ENCODE measurements at places on chromosomes 6 and 20. TPM values are rescaled to one million over a fixed set of nuclear protein-coding genes. Genes with fewer than 3 reads are reported as not detected.
A peak's percentile ranks its signal among the peaks of the same experiment; 100 is the strongest.

- DNase-seq = no peak
These were observed 1.2 kb downstream of the CDC40 start for GRCh38 chr6:110181131-110182030.

Gene DSP
- total RNA-seq = 167 TPM

Gene TRIM31
- not detected for total RNA-seq

DNA sequence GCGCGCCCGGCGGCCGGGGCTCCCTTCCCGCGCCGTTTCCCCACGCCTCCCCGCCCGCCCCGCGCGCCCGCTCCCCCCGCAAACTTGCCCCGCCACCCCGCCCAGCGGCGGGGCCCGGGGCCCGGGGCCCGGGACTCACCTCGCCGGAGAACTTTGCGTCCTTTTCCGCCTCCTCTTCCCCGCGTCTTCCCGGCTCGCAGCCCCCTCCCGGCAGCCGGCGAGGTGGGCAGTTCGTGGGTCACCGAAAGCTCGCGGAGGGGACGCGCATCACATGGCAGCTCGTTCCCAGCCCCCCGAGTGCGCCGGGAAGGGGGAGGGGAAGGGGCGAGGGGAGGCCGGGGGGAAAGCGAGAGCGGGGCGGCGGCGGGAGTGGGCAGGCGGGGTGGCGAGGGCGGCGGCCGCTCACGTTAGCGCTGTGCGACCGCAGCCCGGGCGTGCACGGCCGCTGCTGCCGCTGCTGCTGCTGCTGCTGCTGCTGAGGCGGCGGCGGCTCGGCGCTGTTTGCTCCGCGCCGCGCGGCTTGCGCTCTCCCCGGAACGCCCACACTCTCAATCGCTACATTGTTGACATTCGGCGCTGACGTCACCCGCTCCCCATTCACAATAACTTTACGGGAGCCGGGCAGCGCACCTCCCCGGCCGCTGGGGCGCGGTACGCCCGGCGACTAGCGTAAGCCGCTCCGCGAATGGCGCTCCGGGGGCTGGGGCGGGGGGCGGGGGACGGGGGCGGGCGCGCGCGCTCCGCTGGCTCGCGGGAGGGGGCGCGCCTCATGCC is at the start of gene BACH2:
Gene BACH2 (minus strand): TSS at position 503 of the 774 bp plus-strand sequence. CDS start 287,999 bp downstream, outside the sequence.
- peak; percentile 96 for DNase-seq

DNA sequence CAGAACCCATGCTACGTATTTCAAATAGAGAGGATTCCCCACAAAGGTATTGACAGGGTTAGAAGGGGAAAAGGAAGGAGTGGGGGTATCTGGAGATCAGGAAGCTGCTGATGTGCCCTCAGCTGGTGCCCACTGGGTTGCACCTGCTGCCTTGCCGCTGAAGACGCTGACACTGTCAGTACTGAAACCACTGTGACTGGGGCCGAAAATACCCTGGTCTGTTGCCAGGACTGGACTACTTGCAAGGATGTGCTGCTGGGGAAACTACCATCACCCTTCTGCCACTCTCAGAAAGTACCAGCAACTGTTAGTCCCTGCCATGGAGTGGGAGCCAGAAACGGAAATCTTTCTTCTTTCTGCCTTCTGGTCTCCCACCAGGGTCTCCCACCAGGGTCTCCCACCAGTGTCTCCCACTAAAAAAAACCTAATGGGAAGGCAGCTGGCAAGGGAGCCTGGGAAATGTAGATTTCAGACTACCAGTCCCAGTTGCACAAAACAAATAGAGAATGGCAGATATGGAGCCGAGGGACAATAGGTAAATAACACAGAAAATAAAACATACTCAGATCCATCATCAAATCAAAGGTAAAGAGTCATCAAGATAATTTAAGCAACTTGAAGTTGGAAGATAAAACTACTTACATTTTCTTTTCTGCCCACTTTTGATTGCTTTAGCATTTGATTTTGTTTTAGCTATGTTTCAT is 204.8 kb downstream of the TPBG start:
- DNase-seq = peak; percentile 53

DNA sequence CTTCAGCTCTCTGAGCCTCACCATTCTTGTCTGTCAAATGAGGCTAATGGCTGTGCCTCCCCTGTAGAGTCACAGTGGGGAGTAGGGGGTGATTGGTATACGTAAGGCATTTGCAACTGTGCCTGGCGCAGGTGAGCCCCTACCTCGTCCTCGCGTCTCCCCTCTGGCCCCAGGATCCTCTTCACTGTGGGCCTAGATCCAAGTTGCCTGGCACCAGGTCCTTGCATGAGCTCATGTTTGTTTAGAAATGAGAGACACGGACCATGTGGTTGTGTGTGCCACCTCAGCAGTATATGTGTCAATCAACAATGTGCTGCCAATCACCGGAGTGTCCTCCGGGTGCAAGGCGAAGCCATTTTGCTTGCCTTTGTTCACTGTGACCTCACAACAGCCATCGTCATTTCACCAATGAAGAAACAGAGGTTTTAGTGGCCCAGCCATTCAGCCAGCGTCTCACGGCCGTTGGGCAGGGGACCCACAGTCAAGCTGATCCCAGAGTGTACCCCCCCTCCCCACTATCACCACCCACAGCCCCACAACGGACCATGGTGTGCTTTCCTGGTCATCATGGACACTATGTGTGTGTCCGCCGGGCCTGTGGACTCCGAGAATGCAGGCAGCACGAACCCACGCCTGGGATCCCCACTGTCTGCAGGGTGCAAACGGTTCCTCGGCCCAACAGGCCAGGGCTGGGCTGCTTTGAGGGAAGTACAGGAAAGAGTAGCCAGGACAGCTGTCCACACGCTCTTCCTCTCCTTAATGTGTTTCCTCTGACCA is 35.9 kb upstream of the STX16 start:
- no peak for DNase-seq

DNA sequence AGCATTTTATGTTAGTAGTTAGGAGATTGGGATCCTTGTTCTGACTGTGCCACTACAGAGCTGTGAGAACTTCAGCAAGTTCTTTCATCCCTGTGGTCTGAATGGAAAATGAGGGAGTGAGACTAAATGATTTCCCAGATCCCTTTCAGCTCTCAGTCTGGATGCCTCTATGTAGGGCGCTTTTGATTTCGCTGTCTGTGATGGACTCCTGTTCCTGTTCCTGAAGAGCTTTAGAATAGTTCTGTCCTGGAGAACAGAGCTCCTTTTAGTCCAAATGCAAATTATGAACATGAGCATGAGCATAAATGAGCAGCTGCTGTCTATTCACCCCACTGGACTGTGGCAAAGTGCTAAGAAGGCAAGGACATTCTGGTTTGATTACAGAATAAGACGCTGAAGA is 61.4 kb upstream of the NT5E start:
- DNase-seq = no peak

DNA sequence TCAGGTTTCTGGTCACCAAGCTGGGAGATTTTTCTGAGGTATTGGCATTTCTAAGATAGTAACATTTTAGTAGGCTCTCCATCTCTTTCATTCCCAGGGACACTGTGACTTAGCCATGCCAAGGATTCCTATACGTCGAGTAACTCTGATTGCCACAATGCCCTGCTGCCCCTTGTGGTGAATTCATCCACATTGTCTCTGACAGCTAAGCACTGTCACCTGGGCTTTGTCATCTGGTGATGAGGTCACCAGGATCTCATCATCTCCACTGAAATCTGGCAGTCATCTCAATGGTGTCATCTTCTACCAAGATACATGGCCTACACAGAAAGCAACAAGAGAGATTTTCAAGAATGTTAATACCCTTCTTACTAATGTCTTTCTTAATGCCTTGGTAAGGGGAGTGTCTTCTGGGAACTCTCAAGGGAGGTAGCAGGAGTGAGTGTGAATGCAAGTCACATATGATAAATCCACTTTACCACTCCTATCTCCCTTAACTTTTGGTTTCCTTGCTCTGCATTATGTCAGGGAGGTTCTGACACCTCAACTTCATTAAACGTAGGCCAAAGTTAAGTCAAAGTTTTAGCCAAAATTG is 246.7 kb downstream of the CD109 start:
- DNase-seq = no peak

- no peak for DNase-seq
These were observed 7.2 kb upstream of the MDGA1 start for GRCh38 chr6:37704923-37705238.

GRCh38 chr20:2210646-2211552 is 84.9 kb upstream of the TGM3 start:
- peak; percentile 27 for DNase-seq

Gene GSS
- 27.6 TPM for total RNA-seq

GRCh38 chr20:23640671-23641667 is 3.2 kb upstream of the CST3 start:
- DNase-seq = no peak

DNA sequence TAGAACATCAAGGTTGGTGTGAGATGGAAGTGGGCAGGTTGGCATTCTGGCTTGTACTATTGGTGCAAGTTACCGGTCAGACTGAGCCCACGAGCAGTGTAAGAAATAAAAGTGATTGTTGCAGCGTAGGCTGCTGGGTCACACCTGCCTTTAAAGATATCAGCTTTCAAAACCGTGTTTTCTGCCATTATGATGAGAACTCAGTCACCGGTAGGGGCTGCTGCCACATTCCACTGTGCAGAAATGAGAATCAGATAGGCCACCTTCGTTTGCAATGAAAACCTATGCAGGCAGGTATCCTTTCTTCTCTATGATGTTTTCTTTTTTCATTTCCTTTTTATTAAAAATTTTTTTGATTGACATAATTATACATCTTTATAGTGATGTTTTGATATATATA is 168.5 kb downstream of the MYLK4 start:
- no peak for DNase-seq

DNA sequence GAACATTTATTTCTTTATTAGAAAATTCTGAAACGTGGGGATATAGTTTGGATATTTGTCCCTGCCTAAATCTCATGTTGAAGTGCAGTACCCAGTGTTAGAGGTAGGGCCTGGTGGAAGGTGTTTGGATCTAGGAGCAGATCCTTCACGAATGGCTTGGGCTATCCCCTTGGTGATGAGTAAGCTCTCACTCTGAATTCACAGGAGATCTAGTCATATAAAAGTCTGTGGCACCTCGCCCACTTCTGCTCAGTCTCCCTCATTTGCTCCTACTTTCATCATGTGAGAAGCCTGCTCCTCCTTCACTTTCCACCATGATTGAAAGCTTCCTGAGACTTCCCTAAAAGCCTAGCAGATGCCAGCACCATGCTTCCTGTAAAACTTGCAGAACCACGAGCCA is 96.8 kb upstream of the GJE1 start:
- no peak for DNase-seq

- DNase-seq = peak; percentile 46
These were observed 16.5 kb upstream of the UBE2J1 start for GRCh38 chr6:89368999-89369398.

DNA sequence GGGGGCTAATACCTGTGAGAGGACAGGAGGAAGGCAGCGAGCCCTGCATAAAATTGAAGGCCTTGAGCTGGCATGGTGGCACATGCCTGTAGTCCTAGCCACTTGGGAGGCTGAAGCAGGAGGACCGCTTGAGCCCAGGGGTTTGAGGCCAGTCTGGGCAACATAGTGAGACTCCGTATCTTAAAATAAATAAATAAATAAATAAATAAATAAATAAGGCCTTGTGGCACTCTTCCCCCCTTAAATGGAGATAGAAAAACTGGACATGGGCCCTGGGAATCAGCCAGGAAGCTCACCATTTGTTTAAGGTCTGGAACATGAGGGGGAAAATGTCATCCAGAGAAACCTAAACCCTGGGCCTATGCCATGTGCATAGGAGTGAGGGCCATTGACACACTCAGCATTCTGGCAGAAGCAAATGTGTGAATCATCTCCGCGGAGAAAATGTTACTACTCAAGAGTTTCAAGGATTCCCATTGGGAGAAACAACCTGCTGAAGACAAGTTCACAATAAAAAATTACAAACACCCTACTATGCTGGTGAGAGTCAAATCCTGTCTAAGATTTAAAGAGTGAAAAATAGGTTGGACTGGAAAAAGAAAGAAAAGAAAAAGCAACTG is 51.9 kb upstream of the UBR2 start:
- DNase-seq = peak; percentile 1

Gene C20orf141
- not detected for total RNA-seq

DNA sequence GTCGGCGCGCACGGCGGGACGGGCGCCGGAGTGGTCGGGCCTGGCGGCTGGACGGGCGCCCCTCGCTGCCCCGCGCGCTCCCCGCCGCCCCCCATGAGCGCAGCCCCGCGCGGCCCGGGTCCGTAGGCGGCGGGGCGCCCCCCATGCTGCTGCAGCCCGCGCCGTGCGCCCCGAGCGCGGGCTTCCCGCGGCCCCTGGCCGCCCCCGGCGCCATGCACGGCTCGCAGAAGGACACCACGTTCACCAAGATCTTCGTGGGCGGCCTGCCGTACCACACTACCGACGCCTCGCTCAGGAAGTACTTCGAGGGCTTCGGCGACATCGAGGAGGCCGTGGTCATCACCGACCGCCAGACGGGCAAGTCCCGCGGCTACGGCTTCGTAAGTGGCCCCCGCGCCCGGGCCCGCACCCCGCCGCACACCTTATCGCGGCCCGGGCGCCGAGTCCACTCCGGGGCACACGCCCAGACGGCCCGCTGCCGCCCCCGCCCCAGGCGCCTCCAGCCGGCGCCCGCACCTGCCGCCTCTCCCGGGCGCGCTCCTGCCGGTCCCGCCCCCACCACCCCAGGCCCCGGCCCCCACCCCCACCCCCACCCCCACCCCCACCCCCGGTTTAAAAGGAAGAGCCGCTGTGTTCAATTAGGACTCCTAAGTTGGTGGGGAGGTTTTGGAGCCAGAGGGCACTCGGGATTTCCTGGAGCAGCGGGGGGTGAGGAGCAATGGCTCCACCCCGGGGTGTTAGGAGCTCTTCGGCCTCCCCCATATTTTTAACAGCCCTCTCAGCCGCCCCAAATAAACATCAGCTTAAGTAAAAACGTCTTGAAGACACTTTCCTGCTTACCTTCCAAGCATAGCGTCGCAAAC is 474 bp downstream of the RBM38 start:
- DNase-seq = no peak

DNA sequence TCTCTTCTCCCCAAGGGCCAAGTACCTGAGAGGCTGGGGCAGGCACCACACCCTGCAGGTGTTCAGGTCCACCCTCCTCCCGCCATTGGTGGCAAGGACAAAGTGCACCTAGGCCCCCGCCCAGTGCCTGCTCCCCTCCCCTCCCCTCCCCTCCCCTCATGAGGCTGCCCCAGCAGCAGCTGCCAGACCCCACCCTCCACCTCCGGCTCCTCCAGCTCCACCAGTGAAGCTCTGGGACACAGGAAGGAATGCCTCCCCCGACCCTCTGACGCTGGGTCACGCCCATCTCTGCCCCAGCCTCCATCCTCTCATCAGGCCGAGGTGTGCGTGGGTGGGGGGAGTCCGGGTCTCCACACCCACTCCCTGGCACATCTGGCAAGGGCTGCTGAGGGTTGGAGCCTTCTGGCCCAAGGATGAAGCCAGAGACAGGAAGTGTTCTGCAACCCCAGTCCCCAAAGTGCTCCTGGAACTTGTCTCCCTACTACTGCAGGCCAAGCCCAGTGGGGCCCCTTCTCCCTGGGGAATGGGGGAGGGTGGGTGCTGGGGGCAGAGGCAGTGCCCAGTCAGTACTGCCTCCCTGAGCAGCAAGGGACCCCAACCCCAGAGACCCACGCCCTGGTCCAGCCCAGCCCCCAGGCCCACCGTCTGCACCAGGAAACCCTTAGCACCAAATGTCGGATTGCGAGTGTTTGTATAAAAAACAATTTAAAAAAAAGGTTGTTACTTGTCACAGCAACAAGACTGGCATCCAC is 1.6 kb upstream of the UCKL1 start:
- DNase-seq = peak; percentile 65

All from tongue (tissue), 3 donors.